ENCODE measurements at places on chromosomes 12 and 14.

DNA sequence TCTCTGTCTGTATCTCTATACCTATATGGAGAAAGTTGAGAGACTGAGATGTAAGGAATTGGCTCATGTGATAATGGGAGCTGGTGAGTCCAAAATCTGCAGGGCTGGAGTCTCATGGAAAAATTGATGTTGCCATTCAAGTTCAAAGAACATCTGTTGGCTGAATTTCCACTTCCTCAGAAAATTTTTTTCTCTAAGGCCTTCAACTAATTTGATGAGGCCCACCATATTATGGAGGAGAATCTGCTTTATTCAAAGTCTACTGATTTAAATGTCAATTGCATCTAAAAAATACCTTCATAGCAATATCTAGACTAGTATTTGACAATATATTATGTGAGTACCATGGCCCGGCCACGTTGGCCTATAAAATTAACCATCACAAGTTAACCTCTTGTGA is 261.4 kb downstream of the VRK1 start:
- no peak for DNase-seq

GRCh38 chr12:67358781-67359338 is 89.7 kb downstream of the CAND1 start:
- DNase-seq, result no peak

DNA sequence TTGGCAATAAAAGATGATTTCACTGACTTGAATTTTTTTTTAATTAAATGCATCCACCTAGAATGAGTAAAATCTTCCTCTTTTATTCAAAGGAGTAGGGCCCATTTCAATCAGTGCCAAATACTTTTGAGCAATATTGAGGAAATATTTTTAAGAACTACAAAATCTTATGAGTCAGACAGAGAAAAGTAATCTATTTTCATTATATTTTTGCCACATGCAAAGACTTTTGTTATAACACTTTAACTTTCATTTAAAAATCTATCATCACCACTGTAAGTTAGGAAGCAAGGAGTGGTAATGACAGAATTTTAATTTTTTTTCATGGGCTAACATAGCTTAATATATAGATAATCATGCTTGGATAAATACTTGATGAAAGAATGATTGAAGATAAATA is 345.2 kb upstream of the KITLG start:
- no peak for DNase-seq

GRCh38 chr14:72478471-72478893 is 415.4 kb downstream of the DPF3 start:
- DNase-seq, result no peak

- DNase-seq, result no peak
Observed at GRCh38 chr12:3179731-3180130, 102.6 kb downstream of the TSPAN9 start.

DNA sequence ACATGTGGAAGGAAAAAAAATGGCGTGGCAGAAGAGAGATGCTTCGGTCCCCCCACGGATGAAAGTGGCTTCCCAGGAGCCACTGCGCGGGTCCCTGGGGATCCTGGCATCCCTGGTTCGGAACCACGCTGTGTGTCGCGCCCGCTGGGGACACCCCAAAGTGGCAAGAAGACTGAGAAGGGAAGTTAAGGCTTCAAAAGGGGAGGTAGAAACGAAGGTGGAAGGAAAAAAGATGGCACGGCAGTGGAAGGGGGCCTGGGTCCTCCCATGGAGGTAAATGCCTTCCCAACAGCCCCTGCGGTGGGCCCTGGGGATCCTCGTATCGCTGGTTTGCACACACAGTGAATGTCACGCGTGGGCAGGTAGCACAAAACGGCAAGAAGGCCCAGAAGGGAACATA is 281.7 kb downstream of the ALG10 start:
- no peak for DNase-seq

- no peak for DNase-seq
Observed at GRCh38 chr12:66629138-66629870, 49.6 kb downstream of the GRIP1 start.

DNA sequence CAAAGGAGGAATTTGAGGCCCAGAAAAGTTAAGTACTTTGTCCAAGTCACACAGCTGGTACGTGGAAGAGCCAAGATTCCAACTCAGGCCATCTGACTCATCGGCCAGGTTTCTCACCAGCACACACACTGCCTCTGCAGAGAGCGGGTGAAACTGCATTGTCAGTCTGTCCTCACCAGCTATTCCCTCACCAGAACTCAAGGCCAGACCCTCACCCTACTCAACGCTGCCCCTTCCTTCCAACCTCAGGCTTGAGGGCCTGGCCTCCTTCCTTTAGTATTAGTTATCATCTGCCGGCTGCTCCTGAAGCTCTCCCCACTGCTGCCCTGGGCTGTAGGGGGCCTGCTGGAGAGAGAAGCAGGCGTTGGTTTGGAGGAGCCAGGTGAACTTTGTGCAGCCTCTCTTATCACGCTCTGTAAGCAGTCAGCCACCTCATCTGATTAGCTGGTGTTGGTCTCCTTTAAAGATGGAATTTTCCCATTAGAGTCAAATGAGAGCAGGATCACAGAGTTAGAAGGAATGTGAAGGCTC is 16.6 kb upstream of the PLEK2 start:
- DNase-seq, result no peak

GRCh38 chr12:41089438-41089837 is 98.7 kb upstream of the PDZRN4 start:
- DNase-seq, result no peak

DNA sequence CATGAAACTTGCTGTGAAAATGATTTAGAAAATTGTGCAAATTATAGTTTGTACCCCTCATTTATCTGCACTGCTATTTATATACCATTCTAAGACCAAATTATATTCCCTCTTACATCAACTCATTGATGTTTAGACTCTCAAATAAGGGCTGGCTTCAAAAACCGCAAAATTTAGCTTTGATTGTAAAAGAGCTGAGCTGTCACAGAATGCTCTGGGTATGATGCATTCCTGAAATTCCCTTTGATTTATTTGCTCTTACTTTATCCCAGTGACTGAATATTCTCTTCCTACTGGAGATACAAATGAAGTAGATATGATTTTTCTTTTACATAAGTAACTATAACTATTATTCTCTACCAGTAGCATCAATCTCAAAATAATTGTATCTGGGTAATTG is 78.0 kb upstream of the TMTC2 start:
- DNase-seq, result no peak

DNA sequence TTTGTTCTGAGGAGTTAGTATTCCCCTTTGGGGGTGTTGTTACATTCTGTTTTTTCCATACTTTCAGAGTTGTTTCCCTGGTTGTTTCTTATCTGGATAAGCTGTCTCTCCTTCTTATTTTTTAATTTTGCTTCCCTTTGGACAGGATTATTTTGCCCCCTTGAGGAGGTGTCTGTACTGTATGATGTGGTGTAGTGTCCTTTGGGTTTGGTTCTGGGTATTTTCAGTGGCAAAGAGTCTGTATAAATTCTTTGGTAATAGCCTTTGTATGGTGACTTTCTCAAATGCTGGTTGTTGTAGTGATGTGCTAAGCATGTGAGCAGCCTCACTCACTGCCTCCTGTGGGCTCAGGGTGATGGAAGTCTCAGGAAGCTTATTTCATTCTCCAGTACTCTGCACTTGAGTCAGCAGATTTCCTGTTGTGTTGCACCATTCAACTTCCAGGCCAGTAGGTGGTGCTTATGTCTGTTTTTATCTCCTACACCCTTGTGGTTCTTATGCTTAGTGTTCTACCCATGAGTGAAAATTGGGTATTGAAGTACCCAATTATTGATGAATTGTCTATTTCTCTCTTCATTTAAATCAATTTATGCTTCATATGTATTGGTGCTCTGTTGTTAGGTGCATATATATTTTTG is 103.3 kb upstream of the PMCH start:
- DNase-seq, result no peak

GRCh38 chr12:54680374-54680773 is 32.2 kb upstream of the DCD start:
- no peak for DNase-seq

- DNase-seq, result no peak
Observed at GRCh38 chr12:76055393-76055792, 23.8 kb upstream of the PHLDA1 start.

DNA sequence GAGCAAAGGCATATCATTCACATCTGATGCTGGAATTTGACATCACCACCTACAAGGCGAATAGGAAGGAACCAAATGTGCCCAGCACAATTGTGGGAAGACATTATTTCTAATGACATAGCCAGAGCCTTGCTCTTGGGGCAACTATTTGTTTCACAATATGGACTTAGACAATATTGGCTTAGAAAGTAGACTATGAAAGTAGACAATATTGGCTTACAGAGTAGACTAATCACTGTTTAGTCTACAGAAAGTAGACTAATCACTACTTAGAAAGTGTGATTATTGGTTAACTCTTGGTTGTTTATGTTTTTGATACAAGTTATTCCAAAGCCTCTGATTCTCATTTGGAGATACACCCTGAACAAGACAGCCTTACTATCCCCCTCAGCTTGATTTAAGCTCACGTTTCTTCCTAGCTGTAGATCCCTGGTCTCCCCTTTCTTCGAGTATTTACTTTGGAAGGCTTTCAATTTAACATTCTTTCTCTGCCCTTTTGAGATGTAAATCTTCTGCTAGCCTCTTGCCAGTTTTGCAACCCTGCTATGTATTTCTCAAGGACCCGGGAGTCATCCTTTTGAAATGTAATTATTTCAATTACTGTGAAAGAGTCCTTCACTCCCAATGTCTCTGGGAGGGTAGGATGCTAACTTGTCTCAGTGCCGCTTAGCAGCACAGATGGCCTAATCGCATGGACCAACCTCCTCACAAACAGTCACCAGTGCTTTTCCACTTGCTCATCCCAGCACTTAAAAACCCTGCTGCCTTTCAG is 843.2 kb downstream of the GALC start:
- no peak for DNase-seq

GRCh38 chr12:28602786-28603185 is 412.5 kb downstream of the CCDC91 start:
- DNase-seq, result no peak

DNA sequence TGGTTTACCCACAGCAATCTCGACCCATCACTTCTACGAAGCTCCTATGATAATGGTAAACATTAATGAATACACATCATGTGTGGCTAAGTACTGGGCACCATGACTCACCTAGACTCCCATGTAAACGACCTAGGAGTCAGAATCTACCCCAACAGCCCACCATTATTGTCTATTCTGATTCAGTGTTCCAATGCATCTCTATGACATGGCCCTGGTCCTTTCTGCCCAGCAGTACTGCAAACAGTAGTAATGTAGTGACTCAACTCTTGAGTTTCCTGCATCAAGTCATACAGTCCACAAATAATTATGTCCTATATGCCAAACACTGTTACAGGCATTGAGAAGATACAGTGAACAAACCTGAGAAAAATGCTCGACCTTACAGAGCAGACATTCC is 14.6 kb downstream of the GTF2A1 start:
- no peak for DNase-seq

DNA sequence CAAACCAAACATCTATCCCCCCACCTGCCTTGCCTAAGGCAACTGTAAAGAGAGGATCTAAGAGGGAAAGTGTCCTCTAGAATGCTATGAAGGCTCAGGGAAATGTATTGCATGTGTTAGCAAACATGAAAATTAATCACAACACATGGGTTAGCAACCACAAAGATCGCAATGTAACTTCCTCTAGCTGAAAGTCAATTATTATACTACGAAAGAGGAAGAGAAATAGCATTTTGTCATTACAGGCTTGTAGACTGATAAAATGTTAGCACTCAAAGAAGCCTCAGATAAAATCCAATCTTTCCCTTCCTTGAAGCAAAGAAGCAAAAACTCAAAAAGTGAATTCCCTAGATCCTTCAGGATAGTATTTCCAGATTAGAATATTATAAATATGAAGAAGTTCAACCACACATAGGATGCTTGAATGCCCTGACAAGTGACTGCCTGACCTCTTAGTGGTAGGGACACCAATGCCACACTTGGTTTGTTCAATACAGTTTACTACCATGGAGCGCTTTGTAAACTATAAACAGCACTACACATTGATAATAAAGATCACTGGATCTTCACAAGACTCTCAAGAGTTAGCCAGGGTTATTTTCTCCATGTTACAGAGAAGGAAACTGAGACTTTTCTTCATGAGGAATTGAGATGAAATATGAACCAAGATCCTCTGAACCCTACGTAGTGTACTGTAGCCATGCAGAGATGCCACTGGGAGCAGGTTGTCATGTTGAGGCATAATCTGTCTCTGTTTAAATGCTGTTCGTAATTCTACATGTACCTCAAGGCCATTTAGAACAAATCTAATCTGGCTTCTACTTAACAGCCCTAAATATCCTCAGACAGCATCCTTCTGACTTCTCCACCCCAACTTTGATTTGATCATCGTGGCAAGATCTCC is 100.7 kb downstream of the ITPR2 start:
- no peak for DNase-seq

- DNase-seq, result no peak
Observed at GRCh38 chr12:100359822-100360221, 2.9 kb downstream of the SLC17A8 start.

- DNase-seq, result no peak
Observed at GRCh38 chr12:110012137-110012536, 12.9 kb downstream of the ANKRD13A start.

GRCh38 chr12:32126720-32127119 is 20.1 kb downstream of the BICD1 start:
- DNase-seq, result no peak

- DNase-seq, result no peak
Observed at GRCh38 chr14:67668559-67668958, 5.9 kb downstream of the VTI1B start.

DNA sequence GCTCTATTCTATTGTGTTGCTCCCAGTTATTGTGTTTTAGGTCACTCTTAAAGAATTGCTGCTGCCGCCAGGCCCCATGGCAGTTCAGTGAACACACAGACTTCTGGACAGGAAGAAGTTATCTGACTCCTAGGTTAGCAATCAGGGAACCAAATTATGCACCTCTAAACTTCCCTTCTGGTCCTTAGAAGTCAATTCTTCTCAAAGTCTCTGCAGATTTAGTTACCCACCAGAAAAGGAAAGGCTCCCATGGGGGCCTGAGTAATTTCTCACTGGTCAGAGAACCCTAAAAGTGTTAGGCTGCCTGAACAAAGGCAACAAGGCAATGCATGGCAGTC is 10.0 kb downstream of the EMP1 start:
- DNase-seq, result no peak

DNA sequence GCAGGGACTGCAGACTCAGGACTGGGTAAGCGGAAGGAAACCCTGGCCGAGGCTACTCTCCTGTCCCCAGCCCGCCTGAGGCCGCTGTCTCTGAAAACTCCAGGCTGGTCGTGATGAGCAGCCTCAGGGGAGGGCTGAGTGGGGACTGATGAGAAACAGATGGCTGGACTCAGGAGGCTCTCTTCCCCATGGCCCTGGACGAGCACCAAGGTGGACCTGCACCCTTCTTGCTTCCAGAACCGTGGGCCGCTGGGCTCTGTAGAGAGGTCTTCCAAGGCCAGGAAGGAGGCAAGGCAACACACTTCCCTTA is 1.1 kb downstream of the TEX22 start:
- DNase-seq, result no peak
